ENCODE measurements at places on chromosomes 2 and 18.

- no peak for DNase-seq
Measured at GRCh38 chr2:239727776-239728600, 297.2 kb downstream of the NDUFA10 start.

GRCh38 chr18:22170421-22171257 is 1.2 kb downstream of the GATA6 start:
- no peak for DNase-seq

GRCh38 chr2:196711625-196712024 is 72.1 kb downstream of the CCDC150 start:
- no peak for DNase-seq

GRCh38 chr2:191410646-191411436 is 165.6 kb downstream of the MYO1B start:
- DNase-seq, result no peak

DNA sequence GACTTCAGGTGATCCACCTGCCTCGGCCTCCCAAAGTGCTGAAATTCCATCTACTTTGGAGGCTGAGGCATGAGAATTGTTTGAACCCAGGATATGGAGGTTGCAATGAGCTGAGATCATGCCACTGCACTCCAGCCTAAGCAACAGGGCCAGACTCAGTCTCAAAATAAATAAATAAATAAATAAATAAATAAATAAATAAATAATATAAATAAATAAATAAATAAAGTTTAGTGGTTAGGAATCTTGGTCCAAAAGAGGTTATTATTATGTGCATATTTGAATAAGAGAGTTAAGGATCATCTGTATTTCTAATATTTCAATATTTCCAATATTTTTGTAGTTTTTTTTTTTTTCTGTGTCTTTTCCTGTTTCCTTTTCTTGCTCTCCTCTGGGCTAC is 90.8 kb downstream of the HS6ST1 start:
- DNase-seq, result no peak

DNA sequence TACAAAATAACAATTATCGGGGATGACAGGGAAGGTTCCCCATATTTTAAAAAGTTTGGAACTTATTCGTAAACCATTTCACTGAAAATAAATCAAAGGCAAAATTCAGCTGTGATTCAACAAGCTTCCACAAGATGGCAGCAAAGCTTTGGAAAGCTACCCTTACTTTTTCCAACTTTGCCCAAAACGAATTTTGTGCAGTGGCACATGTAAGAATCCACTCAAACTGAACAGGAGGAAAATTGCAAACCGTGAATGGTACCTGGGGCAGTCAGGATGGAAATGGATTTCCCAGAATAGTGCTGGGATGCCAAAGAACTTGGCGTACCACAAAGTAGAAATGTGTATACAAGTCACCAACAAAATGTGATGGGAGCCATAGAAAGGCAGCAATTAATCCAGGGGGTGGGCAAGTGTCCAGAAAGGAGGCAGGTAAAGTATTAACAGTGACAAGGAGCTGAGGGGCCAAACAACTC is 10.7 kb downstream of the RPL31 start:
- DNase-seq, result no peak

- DNase-seq, result no peak
Measured at GRCh38 chr18:42113529-42114191, 158.6 kb downstream of the PIK3C3 start.

GRCh38 chr2:1493431-1494126 is 80.3 kb downstream of the TPO start:
- DNase-seq, result no peak

All from esophagus squamous epithelium (tissue), 5 donors.